ENCODE measurements at places on chromosomes 3 and 15. TPM values are rescaled to one million over a fixed set of nuclear protein-coding genes. Genes with fewer than 3 reads are reported as not detected.

- no peak for DNase-seq
Measured at GRCh38 chr3:24503616-24504113, 9.0 kb upstream of the THRB start.

PLSCR5 gene
- total RNA-seq: not detected

- no peak for DNase-seq
Measured at GRCh38 chr15:64604319-64604718, 143.9 kb downstream of the ZNF609 start.

GRCh38 chr15:75625542-75626347, at the start of gene SNUPN:
TSS of gene SNUPN (minus strand) at chr15:75625725. CDS start at chr15:75621051, 4,674 bp downstream.
- peak; percentile 89 for DNase-seq

GRCh38 chr3:14216257-14217048, 37.8 kb downstream of the LSM3 start:
- no peak for DNase-seq

DNA sequence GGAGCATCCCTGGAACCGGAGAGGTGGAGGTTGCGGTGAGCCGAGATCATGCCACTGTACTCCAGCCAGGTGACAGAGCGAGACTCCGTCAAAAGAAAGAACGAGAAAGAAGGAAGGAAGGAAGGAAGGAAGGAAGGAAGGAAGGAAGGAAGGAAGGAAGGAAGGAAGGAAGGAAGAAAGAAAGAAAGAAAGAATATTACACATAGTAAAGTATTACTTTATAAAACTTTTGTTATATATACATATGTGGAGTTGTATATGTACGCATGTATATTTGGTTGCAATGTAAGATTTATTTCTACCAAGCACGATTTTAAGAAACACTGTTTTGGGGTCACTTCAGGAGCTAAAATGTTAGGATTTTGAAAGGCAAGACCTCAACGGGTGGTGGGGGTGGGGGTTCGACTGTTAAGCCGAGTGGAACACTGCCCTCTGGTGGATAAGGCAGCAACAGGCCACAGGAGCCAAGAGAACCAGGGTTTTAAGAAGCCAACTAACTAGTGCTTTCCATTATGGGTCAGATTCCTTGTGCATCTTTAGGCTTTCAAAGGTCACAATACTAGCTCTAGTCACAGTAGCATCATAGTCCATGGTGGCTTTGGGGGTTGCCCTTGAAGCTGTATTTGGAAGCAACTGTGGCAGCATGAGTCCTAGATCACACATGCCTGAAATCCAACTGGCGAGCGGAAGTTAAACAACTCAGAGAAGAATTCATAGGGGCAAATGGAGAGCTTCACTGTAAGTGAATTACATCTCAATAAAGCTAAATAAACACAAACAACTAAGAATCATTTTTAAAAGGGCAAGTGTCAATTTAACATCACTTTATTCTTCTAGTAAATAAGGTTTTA, 22.5 kb downstream of the GLB1 start:
- peak; percentile 55 for DNase-seq

DNA sequence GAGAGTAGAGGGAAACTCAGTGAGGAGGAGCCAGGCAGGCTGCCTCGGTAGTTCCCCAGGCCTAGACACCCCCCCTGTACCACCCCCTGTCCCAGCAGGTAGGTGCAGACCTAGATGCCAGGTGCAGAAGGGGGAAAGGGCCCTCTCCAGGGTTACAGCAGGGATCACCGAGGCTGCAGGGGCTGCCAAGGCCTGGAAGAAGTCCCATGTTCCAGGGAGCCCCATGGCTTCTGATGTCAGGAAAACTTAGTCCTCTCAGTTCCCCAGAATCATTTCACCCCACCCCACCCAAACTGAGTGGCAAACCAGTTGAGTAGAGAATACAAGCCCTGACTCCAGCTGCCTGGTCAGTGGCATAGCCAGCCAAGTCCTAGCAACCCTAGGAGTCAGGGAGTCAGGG, 7.4 kb upstream of the SEMA3B start:
- DNase-seq: no peak

DNA sequence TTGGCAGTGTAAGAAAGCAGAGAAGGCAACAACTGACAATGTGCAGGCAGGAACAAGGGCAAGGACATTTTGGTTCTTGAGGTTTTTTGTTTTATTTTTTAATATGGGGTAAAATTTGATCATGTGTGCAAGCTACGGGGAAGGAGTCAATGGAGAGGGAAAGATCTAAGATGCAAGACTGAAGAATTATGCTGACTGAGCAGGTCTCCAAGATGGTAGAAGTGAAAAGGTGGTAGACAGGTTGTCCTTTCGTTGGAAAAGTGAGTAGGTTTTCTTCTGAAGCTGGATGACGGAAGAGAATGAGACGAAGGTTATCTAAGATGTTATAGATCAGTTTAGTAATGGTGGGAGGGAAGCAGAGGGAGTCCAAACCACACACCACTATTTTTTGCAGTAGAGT, 4.2 kb downstream of the CD47 start:
- no peak for DNase-seq

SLC35G2 gene
- 17.4 TPM for total RNA-seq

DNA sequence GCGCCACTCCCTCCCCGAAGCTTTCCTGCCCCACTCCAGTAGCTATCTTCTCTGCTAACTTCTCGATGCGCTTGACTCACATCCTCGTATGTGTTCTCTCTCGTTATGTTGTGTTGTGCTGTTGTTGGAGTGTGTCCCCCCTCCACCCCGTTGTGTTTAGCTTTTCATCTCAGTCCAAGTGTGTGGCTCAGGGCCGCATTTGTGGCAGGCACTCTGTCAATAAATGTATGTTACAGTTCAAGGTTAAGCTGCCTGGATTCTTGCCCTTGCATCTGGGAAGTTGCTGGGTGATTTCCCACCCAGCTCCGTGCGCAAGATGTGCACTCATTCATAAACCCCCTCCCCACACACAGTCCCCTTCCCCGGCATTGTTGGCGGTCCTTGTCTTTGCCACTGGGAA, 71.9 kb downstream of the PGPEP1L start:
- no peak for DNase-seq

DNA sequence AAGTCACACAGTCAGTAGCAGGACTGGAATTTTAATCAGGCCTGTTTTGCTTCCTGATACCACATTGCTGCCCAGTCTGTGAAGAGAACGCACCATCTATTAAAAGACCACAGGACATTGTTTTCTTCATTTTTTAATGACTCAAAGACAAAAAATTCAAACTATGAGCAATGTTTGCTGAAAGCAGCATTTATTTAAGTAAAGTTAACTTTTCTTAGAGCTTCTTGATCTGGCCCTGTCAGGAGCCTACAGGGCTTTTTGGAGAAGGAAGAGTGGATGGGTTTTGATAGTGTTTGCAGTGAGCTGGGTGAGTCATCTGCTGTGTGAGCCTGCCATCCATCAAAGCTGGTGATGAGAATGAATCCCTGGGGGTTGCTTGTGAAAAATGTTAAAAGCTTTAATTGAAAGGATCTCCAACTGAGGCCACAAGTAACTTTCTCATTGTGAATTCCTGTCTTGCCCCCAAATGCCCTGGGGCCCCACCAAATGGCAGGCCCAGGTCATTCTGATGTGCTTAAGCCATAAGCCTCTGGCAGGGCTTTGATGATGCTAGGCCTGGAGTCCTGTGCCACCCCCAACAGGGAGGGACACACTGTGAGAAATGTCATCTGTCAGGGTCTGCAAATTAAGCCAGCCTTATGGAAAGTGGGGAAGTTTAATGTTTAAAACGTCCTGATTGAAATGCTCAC, 136.2 kb upstream of the PFN2 start:
- peak; percentile 97 for DNase-seq

DNA sequence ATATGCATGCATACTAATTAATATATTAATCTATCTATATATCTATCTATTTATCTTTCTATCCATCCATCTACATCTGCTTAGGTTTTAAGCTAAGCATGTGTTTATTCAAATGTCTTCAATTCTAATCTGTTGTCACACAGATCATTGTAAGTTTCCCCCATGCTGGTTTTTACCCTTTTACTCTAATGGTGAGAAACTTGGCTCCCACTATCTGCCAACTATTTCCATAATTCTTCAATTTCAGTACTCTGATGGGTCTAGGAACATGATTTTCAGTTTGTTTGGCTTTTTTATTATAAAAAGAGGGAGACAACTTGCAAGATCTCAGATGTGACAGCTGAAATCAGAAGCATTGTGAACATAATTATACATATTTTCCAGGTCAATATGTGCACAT, 773.8 kb downstream of the PLOD2 start:
- DNase-seq: no peak

MAPKAPK3 gene
- 103 TPM for total RNA-seq

- peak; percentile 28 for DNase-seq
Measured at GRCh38 chr15:64749167-64749566, 26.2 kb downstream of the RBPMS2 start.

GRCh38 chr3:180626844-180627243, 24.9 kb downstream of the TTC14 start:
- no peak for DNase-seq

- DNase-seq: no peak
Measured at GRCh38 chr3:63413523-63413922, 135.4 kb downstream of the SYNPR start.

- DNase-seq: peak; percentile 40
Measured at GRCh38 chr15:69014454-69014853, at the start of gene NOX5. TSS of gene NOX5 (plus strand) at chr15:69014695. CDS start at chr15:69014736, 41 bp downstream.

EID1 gene
- 243 TPM for total RNA-seq

GRCh38 chr3:146203776-146204175, 42.8 kb upstream of the PLOD2 start:
- DNase-seq: no peak

FGD5 gene
- not detected for total RNA-seq

GOLGA8S gene
- not detected for total RNA-seq

DNA sequence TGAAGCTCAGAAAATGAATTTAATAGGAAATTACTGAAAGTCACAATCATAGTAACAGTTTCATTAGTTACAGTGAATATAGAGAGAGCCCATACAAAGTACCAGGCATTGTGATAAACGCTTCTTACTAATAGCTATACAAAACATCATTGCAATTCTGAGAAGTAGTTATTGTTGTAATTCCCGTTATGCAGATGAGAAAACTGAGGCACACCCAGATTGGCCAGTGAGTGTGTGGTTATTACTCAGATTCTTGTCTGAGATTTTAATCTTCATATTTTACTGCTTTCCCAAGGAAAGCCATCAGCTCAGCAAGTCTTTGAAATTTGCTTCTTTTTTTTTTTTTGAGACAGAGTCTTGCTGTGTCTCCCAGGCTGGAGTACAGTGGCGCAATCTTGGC, 14.3 kb downstream of the FLNB start:
- DNase-seq: no peak

DNA sequence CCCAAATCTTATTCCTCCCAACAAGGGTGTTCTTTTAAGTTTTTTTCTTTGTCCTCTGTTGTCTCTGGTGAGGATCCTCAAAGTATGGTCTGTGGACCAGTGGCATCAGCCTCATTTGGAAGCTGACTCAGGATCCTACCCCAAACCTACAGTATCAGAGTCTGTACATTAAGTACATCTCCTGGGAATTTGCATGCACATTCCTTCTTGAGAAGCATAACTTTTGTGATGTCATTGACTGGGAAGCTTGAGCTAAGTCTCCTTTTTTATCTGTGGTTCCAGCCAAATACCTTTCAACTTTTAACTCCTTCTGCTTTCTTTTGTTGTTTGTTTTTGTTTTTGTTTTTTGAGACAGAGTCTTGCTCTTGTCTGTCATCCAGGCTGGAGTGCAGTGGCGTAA, 40.5 kb downstream of the ARMC8 start:
- DNase-seq: no peak

DNA sequence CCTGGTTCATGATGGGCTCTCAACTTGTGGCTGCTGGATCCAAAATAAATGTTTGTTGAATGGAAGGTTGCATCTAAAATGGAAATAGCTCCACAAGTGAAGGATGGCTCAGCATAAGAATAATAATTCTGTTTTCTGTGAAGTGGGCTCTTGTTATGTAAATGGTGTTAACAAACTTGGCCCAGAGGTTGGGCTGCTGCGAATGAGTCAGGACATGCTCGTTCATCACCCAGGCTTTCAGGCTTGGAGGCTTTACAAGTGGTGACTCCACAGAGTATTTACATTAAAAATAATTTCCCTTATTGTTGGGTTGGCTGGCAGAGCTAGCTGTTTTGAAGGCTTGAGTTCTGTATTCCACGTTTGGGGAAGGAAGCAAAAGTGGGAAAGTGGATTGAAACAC, 60.5 kb downstream of the ITGB5 start:
- peak; percentile 66 for DNase-seq

DNA sequence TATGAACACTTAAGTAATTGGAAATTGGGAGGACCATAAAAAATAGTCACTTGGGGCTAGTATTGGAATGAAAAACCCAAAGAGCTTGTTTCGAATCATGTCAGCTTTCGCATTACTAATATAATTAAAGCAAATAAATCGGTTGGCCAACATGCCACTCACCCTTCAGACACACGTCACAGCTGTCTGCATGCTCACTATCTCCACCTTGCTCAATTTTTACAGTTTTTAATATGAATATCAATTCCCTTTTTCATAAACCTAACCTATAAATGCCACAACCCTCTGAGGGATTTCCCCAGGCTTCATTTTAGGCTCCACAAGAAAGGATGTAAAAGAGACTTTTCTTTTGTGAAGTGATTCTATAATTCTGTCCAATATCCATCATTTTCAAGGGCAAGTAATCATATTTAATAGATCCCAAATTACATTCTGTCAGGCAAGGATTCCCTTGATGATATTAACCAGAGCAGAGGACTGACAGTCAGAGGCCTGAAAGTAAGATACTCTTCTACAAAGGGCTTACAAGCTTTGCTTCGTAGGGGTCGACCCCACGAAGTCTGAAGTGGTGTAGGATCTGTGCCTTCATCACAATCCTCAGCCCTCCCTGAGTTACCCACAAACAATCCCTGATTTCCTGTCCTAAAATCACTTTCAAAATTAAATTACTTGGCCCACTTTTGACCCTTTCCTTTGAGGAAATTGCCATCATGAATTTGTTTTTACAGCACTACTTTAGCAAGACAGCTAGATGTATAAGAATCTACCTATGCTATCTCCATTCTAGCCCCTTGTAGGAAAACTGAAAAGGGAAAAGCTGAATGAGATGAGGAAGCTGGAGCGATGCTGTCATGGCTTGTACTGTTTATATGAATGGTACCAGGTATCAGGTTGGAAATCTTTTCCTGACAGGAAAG, 44.5 kb downstream of the NANOGP8 start:
- no peak for DNase-seq

LNP1 gene
- total RNA-seq: 6.4 TPM

- DNase-seq: no peak
Measured at GRCh38 chr15:80502782-80503181, 98.6 kb downstream of the ARNT2 start.

GRCh38 chr15:42594095-42594494, 18.7 kb downstream of the STARD9 start:
- DNase-seq: no peak

DNA sequence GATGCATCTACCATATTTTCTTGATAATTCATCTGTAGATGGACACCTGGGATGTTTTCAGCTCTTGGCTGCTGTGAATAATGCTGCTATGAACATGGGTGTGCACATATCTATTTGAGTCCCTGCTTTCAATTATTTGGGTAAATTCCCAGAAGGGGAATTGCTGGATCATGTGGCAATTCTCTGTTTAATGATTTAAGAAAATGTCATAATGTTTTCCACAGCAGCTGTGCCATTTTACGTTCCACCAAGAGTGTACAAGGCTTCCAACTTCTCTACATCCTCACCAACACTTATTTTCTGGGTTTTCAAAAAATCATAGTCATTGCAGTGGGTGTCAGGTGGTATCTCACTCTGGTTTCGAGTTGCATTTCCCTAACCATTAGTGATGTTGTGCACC, 64.4 kb downstream of the NSMCE3 start:
- DNase-seq: no peak

GRCh38 chr15:89490081-89490813, 6.1 kb downstream of the RHCG start:
- no peak for DNase-seq

ZKSCAN7 gene
- 7.4 TPM for total RNA-seq

- no peak for DNase-seq
Measured at GRCh38 chr3:36814066-36814717, 49.8 kb upstream of the DCLK3 start.

Measured in LHCN-M2 (cell line).